ENCODE measurements at places on chromosomes 1 and 21.
A peak's percentile ranks its signal among the peaks of the same experiment; 100 is the strongest.

DNA sequence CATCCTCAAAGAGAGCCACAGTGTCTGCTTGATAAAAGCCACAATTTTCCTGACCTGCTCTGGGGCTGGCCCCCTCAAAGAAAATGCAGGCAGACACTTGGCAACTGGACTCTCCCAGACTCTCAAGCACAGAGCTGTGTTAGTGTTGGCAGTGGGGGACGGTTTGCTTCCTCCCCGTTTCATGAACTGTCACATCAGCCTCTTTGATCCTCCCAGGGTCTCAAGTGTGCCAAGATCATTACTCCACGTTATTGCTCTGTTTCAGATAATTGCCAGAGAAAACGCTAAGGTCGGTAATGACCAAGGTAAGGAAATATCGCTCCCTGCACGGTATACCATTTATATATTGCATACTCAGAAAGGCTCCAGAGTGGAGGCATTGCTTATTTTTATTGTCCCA, 138.8 kb downstream of the NTMT2 start:
- no peak for DNase-seq

GRCh38 chr21:42038826-42039425, 28.8 kb upstream of the ZBTB21 start:
- DNase-seq = no peak

GRCh38 chr21:45528028-45528705, 14.1 kb downstream of the SLC19A1 start:
- no peak for DNase-seq

- DNase-seq = no peak
These were observed 32.0 kb downstream of the SLAMF6 start for GRCh38 chr1:160491017-160491416.

DNA sequence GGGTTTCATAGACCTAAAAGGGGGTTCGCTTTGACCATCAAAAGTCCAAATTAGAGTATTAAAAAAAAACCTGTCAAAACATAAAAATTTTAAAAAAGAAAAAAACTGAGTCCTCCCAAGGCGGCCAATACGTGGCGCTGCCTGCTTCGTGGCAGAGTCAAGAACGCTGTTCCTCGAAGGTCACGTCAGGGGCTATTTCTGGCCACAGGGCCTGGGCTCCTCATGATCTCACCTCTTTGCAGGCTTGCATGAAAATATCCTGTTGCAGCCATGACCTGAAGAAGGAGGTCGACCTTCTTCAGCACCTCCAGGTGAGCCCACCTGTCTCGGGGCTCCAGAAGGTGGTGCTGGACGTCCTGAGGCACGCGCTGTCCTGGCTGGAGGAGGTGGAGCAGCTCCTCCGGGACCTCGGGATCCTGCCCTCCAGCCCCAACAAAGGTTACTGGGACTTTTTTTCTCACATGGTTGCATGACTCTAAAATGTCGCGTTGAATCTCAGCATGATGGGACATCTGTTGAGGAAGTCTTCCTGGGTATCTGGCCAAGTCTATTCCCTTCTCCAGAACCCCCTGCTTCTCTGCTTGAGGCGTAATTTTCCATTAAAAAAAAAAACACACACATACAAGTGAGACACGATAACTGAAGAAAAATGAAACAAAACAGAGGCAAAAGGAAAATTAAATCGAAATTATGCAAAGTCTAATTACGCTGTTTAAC, 80.4 kb upstream of the EFHD2 start:
- DNase-seq = no peak

GRCh38 chr1:204712708-204713430, 27.3 kb upstream of the LRRN2 start:
- no peak for DNase-seq

GRCh38 chr1:169604781-169605560, 18.7 kb upstream of the F5 start:
- no peak for DNase-seq

- DNase-seq = no peak
These were observed 302.3 kb downstream of the BRINP3 start for GRCh38 chr1:190175320-190175719.

GRCh38 chr1:45410850-45411509, 70.7 kb upstream of the MUTYH start:
- DNase-seq = no peak

DNA sequence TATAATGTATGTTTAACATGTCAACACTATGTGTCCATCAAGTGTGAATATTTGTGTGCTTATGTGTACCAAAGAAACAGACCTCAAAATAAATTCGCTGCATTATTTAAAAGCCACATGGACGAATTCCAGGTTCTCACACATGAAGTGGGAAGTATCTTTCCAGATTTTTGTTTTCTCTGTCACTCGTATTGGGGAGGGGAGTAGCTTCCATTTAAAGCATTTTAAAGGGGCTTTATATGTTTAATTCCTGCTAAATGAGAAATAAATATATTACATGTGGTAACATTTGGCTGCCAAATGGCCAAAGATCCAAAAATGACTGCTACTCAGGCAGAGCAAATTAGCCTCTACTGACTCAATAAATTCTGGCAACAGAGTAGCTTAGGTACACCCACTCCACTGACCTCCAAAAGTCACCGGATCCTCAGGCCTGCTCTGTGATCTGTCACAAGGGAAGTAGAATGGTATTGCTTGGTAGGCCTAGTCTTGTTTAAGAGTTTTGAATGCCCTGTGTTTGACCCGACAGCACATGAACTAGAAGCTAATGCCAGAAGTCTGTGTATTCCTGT, 178.1 kb downstream of the ZP4 start:
- DNase-seq = no peak

DNA sequence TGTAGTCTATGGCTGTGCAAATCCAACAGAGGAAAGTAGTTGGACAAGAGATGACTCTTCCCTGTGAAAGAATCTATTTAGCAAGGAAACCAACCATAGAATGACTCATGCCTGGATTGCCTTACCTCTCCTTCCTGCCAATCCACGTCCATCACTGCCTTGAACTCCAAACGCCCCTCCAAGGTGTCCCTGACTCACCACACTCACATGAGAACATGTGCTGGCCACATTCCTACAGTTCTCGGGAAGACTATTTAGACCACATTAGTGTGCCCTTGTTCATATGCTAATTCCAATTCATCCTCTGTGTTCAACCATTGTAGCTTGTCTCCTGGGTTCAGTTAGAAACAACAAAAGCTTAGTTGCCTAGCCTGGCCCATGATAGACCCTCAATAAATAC, 157.3 kb downstream of the SLC30A10 start:
- DNase-seq = no peak

DNA sequence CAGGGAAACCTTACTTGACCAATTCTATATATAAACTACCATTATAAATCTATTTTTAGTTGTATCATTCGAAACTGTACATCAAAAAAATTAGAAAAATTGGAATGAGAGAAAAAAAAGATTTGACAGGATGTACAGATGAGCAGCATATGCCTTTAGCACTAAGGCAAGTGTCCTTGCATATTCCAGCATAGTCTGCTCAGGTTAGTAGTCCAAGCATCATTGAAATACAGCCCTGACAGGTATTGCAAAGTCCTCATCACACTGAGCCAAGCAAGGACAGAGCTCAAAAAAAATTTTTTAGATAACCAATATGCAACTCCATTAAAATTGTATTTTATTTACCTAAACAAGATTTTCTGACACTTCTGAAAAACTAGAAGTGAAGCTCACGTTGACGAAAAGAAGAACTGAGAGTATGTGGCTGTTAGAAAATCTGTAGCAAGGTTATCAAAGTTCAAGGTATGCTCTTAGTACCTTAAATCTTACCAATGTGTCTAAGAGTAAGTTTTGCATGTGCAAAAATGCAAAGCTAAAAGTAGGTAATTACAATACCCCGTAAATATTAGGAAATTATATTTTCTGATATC, 465.6 kb upstream of the ADGRL4 start:
- no peak for DNase-seq

- DNase-seq = no peak
These were observed 4.8 kb upstream of the HEATR1 start for GRCh38 chr1:236608930-236609726.

GRCh38 chr1:48677306-48678287, 99.1 kb downstream of the BEND5 start:
- DNase-seq = peak; percentile 48

- DNase-seq = no peak
These were observed 11.4 kb upstream of the KLHL12 start for GRCh38 chr1:202938287-202938925.

GRCh38 chr21:38772646-38773045, 33.1 kb upstream of the ETS2 start:
- no peak for DNase-seq

GRCh38 chr1:119298687-119299303, 69.8 kb upstream of the HAO2 start:
- DNase-seq = no peak

DNA sequence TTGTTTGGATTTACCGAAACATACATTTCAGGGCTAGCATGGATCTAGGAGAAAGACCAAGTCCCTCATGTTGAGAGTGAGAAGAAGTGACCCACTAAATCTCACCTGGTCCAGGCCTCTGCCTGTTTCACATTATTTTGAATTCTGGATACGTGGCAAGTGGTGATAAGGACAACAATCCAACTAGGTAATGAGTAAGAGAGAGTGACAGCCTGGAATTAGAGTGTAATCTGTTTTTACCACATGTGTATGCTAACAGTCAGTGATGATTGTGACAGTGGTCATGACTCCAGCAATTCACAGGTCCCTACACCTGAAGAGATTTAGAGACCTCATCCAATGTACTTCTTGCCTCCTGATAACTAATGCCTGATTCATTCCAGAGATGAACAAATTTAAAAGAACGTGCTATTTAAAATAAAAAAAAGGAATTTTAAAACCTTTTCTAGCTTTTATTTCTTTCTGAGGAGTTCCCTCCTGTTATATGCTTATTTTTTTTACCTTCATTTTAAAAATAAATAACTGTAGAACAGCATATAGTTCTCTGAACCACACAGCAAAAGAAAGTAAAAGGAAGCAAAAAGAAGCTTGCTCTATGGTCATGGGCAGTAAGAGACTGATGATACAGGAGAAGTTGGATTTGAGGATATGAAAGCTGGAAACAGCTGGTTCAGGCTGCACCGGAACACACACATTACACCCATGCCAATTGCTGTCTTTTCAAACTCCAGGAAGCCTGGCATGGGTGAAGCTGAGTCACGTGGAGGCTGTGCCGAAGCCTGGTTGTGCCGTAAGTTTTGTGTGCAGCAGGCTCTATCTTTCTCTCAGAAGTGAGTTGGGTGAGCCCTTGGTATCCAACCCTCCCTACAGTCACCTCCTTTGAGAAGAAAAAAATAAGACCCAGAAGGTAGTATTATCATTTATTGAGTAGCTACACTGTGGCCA, 14.7 kb downstream of the C1orf116 start:
- no peak for DNase-seq

GRCh38 chr1:100883963-100884362, 10.7 kb downstream of the EXTL2 start:
- no peak for DNase-seq

DNA sequence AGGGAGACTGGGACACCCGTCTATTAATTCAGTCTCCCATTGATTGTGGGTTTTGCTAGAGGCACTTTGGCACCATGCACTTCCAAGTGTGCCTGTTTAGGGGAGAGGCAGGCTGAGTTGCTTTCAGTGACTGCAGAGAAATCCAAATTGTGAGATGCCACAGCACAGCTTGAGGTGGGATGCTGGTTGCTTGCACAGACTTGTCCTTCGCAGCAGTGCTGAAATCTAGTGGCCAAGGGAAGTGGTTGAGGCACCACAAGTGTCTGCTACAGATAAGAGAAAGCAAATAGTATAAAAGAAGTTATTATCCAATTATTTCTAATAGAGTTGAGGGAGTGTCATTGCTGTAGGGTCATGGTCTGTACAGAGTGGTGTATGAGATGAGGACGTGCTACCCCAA, 40.0 kb upstream of the APP start:
- DNase-seq = no peak

- no peak for DNase-seq
These were observed 187.2 kb downstream of the FGGY start for GRCh38 chr1:59484096-59484495.

GRCh38 chr1:180947901-180948640, 35.4 kb downstream of the KIAA1614 start:
- DNase-seq = no peak

DNA sequence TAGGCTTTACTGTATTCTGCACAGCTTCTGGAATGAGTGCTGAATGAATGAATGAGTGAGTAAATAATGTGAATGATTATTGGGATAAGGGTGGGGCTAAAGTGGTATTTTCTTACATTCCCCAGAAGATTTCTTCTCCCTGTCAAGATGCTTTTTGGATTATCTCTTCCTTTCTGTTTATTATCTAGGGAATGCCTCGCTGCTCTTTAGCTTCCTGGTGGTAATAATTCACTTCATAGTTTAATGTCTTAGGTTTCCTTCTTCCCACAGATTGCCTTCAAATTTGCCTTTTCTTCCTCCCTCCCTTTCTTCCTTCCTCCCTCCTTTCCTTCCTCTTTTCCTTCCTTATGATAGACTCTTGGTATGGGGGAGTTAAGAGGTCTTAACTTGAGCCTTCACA, 24.0 kb downstream of the DDR2 start:
- no peak for DNase-seq

GRCh38 chr1:210310562-210311153, 18.0 kb upstream of the HHAT start:
- no peak for DNase-seq

GRCh38 chr1:6753320-6754140, 31.7 kb upstream of the CAMTA1 start:
- DNase-seq = no peak

DNA sequence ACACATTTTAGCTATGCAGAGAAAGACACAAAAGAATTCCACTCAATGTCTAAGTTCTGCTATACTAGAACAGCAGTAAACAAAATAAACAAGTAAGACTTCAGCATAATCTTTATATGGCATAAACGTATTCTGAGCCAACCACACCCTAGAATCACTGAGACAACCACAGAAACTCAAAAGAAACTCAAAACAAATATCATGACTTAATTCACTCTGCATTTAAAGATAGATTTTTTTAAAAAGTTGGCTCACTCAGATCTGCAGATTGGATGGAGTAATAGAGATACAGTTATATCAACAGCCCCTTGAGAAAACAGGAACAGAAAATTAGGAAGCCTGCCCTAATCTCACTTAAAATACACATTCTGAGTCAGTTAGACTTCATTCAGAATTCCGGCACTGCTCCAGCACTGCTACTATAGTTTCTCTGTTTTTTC, 95.0 kb downstream of the COL24A1 start:
- no peak for DNase-seq
